Fibroblast of skin of right biceps (primary cell): ENCODE measurements at places on chromosomes 3 and 15.

GRCh38 chr3:106115557-106115956 lies 246.7 kb upstream of the CBLB start:
- DNase-seq, result no peak

GRCh38 chr15:27061739-27062138 lies 90.8 kb downstream of the GABRG3 start:
- no peak for DNase-seq

GRCh38 chr3:148856384-148856783 lies 8.7 kb upstream of the CPA3 start:
- peak; percentile 21 for DNase-seq

DNA sequence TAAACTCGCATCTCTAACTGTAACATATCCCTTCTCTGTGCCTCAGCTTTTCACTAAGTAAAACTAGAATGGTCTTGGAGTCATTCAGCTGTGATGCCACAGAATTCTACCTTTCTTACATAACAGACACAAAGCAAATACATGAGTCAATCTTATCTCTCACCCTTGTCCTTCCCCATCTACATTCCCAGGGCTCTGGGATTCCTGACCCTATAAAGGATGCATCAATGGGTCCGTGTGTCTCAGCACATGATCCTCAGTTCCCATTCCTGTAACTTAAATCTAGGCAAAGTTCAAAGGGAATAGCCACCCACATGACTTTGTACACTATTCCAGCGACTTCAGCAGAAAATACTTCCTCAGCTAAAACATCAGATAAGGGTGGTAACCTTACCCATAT lies 11.8 kb upstream of the ARL8B start:
- no peak for DNase-seq

DNA sequence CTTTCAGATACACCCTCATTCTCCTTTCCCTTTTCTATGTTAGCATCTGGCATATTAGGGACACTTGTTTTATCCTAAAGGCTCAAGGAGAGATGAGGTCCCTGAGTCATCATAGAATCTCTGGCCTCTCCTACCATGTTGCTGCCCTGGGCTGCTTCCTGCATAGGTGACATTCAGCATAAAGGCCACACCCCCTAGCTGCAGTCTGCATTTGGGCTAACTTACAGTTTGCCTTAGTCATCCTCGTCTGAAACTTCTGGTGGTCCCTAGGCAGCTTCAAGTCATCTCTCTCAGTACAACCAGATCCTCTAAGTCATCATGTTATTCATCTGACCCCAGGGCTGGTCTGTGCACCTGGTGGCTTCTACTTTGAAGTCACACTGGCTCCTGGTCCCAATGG lies 982.7 kb upstream of the NR2F2 start:
- DNase-seq, result no peak
